ENCODE measurements at places on chromosomes 5 and 9.

- H3K4me1 ChIP-seq, result no peaks in the 10 kb centered on the region
- no peak overlapping the region for H3K27ac ChIP-seq
- no peaks in the 10 kb centered on the region for H3K36me3 ChIP-seq
- DNase-seq, result no peak
These were observed 257.5 kb downstream of the AGTPBP1 start for GRCh38 chr9:85484235-85484634.

DNA sequence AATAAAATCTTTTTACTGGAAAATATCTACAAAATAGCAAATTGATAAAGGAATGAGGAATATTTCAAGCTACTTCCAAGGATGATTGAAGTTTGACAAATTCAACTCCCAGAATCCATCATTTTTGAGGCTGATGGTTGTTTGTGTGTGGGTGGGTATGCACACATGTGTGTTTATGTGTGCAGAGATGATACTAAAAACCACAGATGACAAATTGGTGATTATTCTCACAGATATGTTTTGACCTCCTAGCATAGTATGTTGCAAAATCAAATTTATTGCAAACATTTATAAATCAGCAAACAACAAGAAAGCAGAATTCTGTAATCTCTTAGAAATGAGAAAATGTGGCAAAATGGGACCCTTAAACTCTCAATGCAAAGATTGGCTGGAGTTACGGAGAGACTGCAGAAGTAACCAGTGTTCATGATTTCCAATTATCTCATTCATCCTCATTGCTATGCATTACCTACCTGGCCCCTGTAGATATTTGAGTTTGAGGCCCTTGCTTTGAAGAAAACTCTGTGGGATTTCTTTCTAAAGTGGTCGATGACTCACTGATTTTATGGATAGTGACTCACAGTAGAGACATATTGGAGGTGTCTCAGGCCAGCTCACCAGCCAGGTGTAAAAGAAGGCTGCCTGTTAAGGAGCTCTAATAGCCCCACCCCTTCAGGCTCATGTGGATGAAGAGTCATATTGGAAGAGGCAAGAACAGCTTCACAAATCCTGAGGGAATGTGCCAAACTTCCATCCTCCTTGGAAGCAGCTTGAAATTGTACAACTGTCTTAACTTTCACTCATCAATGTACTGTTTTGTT is 44.6 kb upstream of the TMC1 start:
- no peak for DNase-seq
- no peak overlapping the region for H3K4me3 ChIP-seq
- H3K36me3 ChIP-seq, result no peaks in the 10 kb centered on the region
- H3K27ac ChIP-seq, result no peak overlapping the region

DNA sequence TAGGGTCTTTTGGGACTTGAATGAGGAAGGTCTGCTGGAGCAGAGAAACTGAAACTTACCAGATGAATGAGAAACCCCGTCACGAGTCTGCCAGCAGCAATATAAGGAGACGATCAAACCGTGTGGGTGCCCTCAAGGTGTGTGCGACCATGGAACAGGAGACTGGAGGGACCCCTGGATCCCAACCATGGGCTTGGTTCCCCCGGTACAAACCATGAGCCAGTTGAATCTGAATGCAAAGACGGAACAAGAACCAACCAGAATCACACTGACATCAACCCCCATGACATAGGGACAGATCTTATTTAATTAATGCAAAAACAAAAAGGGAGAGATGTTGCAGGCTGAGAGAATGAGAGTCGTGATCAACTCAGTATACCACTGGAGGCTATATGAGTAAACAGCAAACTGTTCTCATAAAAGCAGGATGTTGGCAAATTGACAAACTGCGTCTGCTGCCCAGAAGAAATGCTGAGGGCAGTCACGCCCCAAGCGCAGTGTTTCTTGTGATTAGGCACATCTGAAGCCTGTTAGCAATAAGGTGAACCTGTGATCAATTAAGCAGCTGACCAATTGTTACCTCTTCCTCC is 475.5 kb upstream of the ACO1 start:
- H3K4me3 ChIP-seq, result no peak overlapping the region
- H3K27ac ChIP-seq, result no peak overlapping the region
- no peaks in the 10 kb centered on the region for H3K27me3 ChIP-seq
- no peak for DNase-seq
- no peaks in the 10 kb centered on the region for H3K36me3 ChIP-seq

DNA sequence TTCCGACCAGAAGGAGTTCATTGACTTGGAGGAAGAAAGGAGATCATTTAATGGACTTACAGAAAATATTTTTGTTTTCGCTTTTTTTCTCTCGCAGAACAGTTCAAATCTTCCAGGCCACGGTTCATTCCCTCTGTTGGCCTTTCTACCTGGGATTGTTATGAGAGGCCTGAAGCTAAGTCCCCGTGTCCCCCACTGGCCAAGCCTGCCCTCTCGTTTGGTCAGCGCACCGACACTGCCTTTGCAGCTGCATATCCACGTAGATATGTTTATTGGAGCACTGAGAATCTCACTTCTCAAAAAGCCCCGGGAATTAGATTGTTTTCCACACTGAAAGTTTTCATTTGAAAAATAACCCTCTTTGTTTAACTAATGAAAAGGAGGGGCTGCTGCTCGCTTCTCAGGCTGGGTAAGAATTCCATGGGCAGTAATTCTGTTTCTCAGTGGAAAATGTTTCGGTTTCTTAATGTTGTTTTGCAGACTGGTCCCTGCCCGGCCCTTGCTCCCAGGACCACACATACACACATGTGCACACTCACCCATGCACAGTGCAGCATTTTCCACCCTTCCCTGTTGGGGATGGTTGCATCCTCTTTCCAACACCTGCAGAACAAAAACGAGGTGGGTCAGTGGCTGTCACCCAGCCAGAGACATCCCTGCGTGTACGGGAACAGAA is 655.7 kb downstream of the BNC2 start:
- no peaks in the 10 kb centered on the region for H3K27me3 ChIP-seq
- no peak for DNase-seq
- peaks cover 15% of the 10 kb centered on the region for H3K4me1 ChIP-seq
- H3K4me3 ChIP-seq, result peak overlapping the region; percentile 5

GRCh38 chr5:1519631-1520210 is 4.0 kb downstream of the LPCAT1 start:
- DNase-seq, result peak; percentile 38
- H3K4me1 ChIP-seq, result peaks cover 26% of the 10 kb centered on the region
- no peaks in the 10 kb centered on the region for H3K27me3 ChIP-seq

- no peaks in the 10 kb centered on the region for H3K27me3 ChIP-seq
- DNase-seq, result no peak
- no peak overlapping the region for H3K4me3 ChIP-seq
- H3K4me1 ChIP-seq, result no peaks in the 10 kb centered on the region
- H3K27ac ChIP-seq, result no peak overlapping the region
These were observed 1699.3 kb upstream of the CDH9 start for GRCh38 chr5:28737682-28738081.

- DNase-seq, result no peak
- no peaks in the 10 kb centered on the region for H3K4me1 ChIP-seq
- no peak overlapping the region for H3K4me3 ChIP-seq
- H3K27me3 ChIP-seq, result no peaks in the 10 kb centered on the region
These were observed 260.0 kb downstream of the TRPM3 start for GRCh38 chr9:70861376-70861775.

Data from right atrium auricular region (tissue), 2 donors.